ENCODE measurements at places on chromosomes 7 and 10.

DNA sequence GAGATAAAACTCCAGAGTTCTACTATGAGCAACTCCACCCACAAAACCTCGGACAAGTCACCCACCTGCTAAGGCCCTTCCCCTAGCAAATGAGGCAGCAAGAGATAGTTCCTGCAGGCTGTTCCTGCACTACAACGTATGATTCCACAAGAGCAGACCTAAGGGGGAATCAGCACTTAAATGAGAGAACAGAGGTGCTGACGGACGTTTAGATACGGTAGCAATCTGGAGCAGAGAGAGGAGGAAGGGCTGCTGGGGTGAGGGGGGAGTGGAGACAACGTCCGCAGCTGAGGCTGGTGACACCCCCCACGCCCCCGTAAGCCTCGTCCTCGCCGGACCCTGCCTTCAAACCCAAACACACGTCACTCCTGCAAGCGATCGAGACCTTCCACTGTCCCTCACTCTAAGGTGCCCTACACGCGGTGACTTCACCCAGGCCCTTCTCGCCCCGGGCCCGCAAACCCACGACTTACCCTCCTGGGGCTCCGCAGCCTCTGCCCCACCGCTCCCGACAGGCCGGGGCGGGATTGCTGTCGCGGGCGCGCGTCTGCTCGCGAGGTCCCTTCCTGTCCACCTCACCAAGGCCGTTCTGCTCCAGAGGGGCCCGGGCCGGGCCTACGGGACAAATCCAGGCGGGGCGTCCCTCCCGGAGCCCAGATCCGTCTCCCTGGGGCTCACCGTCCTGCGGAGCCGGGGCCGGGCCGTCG lies 635 bp downstream of the ZNF12 start:
- peak; percentile 30 for DNase-seq

- DNase-seq, result no peak
These were observed 391.2 kb downstream of the ANKRD7 start for GRCh38 chr7:118615681-118616080.

- DNase-seq, result no peak
These were observed 33.8 kb downstream of the JAKMIP3 start for GRCh38 chr10:132099389-132100090.

GRCh38 chr10:3782146-3782450 lies 2.9 kb downstream of the KLF6 start:
- peak; percentile 61 for DNase-seq

GRCh38 chr7:82481499-82482097 lies 38.0 kb upstream of the CACNA2D1 start:
- DNase-seq, result peak; percentile 5

DNA sequence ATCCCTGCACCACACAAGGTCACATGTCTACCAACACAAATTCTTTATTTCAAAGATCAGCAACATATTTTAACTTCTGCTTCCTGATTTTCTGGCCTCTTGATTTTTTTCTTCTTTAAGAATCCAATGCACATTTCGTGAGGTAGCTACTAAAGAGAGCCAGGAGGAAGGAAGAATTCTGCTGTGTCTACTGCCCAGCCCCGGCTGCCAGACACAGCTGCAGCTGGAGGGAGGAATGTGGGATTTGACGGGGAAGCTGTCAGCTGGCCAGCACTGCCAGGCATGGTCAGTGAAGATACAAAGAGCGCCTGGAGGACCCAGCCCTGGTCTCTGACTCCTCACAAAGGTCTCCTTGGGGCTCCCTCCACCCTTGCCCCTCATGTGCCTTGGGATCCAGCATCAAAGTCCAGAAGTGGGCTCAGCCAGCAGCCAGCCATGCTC lies 6.9 kb upstream of the AOC1 start:
- DNase-seq, result peak; percentile 21

- no peak for DNase-seq
These were observed 6.2 kb downstream of the CALML3 start for GRCh38 chr10:5530846-5531557.

DNA sequence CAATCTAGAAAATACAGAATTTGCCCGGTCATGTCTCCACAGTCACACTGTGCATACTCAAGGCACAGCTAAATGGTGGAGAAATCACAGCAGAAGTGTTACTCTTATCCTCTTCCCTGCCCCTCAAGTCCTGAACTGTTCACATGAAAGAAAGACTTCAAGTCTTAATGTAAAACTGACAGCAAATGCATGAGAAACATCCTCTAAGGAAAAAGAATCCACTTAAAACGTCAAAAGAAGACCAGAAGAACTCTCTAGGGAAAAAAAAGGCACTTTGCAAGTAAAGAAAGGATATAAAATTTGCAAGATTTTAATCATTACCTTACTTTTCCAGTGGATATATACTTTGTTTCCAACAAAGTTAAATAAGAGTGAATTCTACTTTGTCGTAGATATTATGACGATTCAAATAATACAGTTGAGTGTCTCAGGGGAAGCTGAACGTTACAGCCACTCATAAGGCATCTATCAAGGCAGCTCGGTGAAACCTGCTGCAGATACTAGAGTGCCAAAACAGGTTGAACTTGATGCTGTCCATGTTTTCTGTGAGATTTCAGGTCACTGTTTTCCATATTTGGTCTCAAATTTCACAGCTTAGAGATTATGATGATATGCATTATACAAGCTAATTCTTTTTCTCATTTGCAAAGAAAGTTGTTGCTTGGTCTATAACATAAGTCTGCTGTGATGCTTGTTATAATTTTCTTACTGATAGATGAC lies 155.0 kb downstream of the CTTNBP2 start:
- no peak for DNase-seq

GRCh38 chr7:107937531-107937930 lies 46.5 kb downstream of the DLD start:
- no peak for DNase-seq

DNA sequence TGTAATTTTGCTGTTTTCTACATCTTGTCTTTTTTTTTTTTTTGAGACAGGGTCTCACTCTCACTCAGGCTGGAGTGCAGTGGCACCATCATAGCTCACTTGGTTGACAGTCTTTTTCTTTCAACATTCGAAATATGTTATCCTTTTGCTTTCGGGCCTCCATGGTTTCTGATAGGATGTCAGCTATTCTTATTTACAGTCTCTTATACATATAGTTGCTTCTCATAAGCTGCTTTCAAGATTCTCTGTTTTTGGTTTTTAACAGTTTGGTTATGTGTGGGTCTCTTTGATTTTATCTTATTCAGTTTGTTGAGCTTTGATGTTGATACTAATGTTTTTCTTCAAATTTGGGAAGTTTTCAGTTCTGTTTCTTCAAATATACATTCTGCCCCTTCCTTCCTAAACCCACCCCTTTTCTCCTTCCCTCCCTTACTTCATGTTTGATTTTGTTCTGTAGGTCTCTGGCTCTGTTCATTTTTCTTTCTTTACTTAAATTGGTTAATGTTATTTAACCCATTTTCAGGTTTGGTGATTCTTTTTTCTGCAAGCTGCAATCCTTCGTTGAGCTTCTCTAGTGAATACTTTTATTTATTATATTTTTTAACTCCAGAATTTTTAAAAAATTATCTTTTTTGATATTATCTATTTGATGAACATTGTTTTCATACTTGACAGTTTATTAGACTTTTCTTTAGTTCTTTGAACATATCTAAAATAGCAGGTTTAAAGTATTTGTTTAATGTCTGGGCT lies 19.3 kb downstream of the SEPTIN7 start:
- no peak for DNase-seq

GRCh38 chr10:69242852-69243212 lies 22.7 kb downstream of the HKDC1 start:
- DNase-seq, result no peak

DNA sequence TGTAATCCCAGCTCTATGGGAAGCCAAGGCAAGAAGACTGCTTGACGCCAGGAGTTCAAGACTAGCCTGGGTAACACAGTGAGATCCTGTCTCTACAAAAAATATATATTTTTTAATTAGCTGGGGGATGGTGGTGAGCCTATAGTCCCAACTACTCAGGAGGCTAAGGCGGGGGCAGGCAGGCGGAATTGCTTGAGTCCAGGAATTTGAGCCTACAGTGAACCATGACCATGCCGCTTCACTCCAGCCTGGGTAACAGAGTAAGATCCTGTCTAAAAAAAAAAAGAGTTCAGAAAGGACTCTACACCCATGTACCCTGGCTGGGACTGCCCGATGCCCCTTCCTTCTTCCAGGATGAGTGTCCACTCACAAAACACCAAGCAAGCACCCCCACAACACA lies 648.7 kb downstream of the PARD3 start:
- DNase-seq, result no peak

DNA sequence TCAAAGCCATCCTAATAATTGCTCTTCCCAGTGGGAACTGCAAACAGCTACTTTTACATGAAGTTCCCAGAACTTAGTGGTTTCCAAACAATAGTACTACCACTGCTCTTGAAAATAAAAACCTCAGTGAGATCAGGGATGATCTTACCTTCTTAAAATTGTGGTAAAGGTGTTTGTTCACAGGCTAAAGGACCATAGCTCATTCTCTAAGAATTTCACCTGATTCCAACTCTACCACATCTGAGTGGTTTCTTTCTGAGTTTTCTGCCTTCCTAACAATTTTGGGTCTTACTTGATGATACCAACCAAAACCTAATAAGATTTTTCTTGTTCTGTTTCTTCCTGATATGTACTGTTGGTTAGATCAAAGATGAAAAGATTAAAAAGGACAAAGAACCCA lies 45.6 kb upstream of the AGBL3 start:
- DNase-seq, result no peak

DNA sequence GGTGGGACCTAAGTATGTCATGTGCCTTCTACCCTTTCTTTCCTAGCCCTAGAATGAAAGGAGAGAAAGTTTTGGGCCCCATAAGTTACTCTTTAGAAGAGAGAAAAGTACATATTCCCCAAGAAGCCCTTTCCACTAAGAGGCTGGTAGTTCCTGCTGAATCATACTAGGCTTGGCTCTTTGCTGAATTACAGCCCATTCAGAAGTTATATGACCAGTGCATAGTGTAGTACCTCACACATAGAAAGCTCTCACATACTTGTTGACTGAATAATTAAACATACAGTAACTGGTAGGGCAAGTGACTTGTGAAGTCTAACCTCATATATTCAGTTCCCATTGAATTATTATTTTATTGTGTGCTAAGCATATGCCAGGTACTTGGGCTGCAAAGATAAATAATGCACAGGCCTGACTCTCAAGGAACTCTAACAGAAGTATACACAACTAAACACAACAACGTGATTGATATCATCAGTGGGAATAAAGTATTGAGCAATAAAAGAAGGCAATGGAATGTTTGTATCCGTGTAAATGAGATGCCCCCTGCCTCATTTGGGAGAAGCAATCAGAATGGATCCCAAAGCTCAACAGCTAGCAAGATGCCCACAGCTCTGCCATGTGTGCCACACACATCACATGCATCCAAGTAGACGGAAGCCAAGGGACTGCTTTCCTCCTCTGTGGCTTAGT lies 38.9 kb upstream of the UBN2 start:
- DNase-seq, result no peak

- no peak for DNase-seq
These were observed 841.5 kb downstream of the ANKRD7 start for GRCh38 chr7:119065966-119066365.

- peak; percentile 44 for DNase-seq
These were observed 90.8 kb downstream of the JMJD1C start for GRCh38 chr10:63374991-63375390.

DNA sequence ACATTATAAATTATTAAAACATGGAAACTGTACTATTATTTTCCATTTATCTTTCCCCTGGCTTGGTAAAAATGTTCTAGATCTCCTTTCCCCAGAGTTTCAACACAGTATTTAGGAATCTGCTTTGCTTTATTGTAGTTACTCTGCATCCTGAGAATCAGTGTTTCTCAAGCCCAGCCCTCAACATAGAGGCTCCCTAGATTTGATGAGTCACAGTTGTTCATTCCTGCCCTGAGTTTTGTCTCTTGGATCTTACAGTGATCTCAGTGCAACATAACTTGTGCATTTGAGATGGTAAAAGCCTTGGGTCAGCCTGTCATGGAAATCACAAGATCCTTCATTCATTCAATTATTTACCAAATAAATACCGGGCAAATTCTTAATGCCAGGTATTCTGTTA lies 63.0 kb downstream of the VAX1 start:
- peak; percentile 27 for DNase-seq

GRCh38 chr10:113985297-113985844 lies 58.3 kb upstream of the ADRB1 start:
- DNase-seq, result no peak

Data from inflammatory macrophage treated with lipopolysaccharide for 4 hours (primary cell).